ENCODE measurements at places on chromosomes 16 and 17.

DNA sequence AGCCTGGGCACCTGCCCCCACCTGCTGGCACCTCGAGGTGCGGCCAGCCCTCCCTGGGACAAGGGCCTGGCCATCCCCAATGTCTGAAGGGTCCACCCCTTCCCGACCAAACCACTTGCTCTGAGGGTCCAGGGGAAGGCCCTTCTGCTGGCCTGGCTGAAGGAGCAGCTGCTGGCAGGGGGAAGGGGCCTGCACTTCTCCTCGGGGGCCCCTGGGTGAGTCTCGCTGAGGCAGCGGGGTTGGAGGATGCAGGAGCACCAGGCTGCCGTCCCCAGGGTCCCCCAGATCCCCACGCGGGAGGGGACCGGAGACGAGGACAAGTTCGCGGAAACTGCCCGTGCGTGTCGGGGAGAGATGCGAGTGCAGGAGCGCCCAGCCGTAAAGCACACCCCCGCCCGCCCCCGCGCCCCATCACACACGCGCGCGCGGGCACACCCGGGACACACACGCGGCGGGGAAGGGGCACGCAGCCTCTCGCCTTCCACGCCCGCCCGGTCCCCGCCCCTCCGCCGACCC lies 725 bp upstream of the CACNA1H start:
- peak; percentile 56 for DNase-seq

DNA sequence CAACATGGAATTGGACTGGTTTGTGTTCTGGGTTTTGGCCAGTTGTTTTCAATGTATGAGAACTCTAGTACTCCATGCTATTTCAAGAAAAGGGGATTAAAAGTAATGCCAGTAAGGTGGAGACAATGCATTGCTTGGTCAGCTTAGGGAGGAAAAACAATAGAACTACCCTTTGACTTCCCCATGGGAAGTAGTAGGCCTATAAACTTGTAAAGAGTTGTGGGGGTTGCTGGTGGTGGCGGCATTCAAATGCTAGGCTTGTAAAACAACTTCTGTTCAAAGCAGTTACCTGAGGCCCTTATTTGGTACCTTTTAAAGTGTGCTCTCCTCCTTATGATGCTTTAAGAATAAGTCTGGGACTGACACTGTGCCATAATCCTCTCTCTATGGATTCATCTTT lies 9.4 kb downstream of the MAP3K3 start:
- no peak for DNase-seq

DNA sequence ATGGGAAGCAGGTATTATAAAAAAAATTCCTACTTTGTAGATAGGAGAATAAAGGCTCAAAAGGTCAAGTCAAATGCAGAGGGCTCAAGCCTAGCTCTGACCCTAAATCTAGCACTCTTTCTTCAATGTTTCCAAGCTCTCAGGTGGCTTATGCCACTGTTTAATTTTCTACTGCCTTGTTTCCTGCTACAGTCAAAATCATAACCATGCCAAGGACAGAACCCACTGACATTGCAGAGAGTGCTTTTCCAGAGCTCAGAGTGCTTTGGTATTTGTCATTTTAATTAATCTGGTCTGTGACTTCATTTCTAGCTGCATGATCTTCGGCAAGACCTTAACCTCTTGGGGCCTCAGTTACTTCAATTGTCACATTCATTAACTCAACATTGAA lies 344.7 kb downstream of the CA10 start:
- no peak for DNase-seq

DNA sequence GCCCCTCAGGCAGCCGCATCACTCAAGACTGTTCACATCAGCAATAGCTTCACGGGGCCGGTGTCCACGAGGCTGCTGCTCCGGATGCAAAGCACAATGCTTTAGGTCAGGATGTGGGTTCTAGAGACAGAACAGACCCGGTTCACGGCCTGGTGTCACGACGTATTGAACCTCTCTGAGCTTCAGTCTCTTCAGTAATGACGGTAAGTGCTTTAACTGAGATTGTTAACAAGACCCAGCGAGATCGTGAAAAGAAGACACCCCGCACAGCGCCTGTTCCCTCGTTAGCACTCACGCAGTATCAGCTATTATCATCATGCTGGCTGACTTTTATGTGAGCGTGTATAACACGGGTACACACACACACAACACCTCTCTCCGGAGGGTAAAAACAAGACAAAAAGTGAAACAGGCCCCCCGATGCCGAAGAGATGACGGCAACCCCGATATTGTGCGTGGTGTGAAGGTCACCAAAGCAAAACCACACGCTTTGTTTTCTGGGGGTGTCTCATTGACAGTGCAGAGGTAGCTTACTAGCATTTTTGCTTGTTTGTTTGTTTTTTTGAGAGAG lies 21.4 kb upstream of the ABR start:
- DNase-seq = no peak

DNA sequence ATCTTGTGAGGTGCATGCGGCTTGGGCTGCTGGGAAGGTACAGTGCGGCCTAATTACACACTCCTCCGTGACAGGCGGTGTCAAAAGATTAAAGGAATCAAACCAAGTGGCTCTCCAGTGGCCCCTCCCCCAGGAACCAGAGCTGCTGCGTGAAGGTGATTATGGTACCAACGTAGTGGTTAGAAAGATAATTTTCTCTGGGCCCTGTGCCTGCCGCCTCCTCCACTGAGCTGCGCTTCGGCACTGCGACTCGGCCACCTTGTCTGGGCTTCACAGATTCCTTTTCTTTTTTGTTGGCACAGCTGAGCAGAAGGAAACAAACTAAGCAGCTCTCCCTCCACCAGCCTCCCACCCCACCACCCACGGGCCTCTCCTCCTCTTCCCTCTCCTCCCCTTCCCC lies 113.2 kb upstream of the SDK2 start:
- no peak for DNase-seq

GRCh38 chr17:4582691-4583090 lies 1.6 kb upstream of the SMTNL2 start:
- no peak for DNase-seq

GRCh38 chr16:67731071-67731752 lies 12.1 kb upstream of the GFOD2 start:
- DNase-seq = no peak

DNA sequence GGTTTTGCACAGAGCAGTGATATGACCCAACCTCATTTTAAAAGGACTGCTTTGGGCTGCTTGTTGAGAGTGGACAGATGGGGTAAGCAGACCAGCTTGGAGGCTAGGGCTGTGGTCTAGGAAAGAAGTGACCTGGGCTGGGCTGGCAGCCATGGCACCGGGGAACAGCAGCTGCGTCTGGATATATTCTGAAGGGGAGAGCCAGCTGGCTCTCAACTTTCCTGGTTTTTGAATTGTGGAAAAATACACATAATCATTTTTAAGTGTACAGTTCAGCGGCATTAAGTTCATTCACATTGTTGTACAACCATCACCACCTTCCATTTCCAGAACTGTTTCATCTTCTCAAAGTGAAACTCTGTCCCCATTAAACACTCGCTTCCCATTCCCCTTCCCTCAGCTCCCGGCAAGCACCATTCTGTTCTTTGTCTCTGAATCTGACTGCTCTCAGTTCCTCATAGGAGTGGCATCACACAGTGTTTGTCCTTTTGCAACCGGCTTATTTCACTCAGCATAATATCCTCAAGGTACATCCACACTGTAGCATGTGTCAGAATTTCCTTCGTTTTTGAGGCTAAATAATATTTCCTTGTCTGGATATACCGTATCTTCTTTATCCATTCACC lies 113.2 kb downstream of the SPECC1 start:
- no peak for DNase-seq

- no peak for DNase-seq
Measured at GRCh38 chr17:60442271-60443173, 20.2 kb downstream of the CHCT1 start.

DNA sequence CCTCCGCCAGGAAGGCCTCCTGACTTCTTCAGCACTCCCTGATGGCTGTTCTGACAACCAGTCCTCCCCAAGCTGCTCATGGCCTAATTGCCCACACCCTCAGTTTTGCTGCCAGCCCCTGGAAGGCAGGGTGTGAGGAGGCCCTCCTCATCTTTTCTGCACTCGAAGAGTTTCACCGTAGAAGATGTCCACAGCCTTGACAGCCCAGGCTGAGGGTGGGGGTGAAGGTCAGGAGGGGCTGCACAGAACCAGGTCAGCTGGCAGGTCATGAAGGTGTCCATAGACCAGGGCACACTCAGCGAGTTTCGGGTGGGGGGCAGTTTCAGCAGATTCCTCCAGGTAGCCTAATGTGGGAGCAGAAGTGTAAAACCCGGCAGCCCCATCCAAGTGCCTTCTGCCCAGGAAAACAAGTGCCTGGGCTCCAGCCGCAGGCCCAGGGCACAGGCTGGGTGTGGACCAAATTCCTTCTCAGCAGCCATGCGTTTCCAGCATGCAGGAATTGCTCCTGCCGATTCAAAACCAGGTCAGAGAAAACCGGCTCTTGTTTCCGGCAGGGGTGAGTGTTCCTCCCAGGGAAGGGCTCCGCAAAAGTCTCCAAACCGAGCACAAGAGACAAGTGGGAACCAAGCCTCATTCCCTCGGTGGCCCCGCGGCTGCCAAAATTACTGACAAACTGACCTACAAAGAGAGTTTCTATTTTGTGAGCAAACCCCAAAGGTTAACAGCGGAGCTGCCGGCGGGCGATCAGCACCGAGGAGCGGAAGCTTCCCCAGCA lies 228.8 kb downstream of the C16orf78 start:
- DNase-seq = no peak

DNA sequence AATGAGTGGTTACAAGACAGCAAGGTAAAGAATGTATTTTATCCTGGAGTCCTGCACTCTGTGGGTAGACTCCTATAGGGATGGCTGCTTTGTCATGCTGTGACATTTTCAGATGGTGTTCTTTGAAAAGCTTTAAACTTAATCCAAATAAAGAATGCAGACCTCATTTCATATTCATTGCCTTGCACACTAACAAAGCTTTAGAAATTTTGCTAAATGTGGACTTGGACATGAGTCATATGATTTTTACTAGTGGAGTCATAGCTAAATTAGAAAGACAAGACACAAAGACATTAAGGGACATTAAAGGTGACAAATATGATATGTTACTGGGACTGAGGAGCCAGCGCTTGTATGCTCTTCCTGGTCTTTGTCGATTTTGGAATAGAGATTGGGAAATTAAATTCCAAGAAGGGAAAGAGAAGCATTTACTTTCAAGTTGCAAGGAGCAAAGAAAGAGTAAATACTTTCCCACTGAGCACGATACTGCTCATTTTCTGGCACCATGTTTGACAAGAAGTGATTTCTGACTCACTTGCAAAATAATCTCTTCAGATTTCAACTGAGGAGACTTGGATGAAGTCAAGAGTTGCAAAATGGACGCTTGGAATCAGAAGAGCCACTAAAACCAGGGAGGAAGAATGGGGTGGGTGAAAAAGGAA lies 152.9 kb upstream of the MYOCD start:
- DNase-seq = no peak

DNA sequence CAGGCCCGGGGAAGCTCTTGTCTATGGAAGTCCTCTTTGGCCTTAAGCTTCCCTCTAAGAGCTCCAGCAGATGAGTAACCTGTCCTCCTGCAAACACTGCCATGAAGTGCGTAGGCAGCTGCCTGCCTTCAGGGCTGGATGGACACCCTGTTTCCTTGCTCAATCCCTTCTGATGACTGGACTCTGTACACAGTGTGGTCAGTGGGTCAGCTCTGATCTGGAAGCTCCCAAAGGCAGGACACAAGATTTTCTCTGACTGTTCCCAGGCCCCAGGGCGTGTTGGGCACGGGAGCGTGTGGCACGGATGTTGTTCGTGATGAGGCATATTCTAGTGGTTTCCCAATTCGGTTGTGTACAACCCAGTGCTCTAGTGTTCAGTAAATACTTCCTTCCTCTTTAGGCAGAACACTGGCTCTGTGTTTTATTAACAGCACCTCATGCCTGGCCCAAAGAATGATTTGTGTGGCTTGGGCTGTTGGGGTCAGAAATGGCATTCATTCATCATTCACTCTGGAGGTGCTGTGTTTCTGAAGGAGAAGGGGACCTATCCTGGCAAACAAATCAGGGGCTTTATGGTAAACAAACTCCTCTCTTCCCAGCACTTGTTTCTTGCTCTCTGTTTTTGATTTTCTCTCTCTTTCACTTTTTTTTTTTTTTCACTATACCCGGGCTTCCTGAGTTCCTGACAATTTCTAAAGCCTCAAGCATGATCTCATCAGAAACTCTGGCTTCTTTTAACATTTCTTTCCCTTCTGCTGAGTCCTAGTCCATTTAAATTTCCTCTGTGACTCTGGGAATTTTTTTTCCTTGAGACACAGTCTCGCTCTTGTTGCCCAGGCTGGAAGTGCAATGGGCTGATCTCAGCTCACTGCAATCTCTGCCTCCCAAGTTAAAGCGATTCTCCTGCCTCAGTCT lies 12.0 kb upstream of the RNF157 start:
- DNase-seq = no peak

- no peak for DNase-seq
Measured at GRCh38 chr16:4152267-4152666, 36.0 kb upstream of the ADCY9 start.
